Activated CD8-positive, alpha-beta memory T cell treated with anti-CD3 and anti-CD28 coated beads for 48 hours (primary cell): ENCODE measurements at places on chromosomes 11 and 22.

- DNase-seq = no peak
These were observed 28.9 kb downstream of the CD6 start for GRCh38 chr11:61000426-61000825.

GRCh38 chr11:19201737-19202605 lies at the start of gene CSRP3:
TSS of gene CSRP3 (minus strand) at chr11:19201983. CDS start at chr11:19192448, 9,535 bp downstream.
- no peak for DNase-seq

DNA sequence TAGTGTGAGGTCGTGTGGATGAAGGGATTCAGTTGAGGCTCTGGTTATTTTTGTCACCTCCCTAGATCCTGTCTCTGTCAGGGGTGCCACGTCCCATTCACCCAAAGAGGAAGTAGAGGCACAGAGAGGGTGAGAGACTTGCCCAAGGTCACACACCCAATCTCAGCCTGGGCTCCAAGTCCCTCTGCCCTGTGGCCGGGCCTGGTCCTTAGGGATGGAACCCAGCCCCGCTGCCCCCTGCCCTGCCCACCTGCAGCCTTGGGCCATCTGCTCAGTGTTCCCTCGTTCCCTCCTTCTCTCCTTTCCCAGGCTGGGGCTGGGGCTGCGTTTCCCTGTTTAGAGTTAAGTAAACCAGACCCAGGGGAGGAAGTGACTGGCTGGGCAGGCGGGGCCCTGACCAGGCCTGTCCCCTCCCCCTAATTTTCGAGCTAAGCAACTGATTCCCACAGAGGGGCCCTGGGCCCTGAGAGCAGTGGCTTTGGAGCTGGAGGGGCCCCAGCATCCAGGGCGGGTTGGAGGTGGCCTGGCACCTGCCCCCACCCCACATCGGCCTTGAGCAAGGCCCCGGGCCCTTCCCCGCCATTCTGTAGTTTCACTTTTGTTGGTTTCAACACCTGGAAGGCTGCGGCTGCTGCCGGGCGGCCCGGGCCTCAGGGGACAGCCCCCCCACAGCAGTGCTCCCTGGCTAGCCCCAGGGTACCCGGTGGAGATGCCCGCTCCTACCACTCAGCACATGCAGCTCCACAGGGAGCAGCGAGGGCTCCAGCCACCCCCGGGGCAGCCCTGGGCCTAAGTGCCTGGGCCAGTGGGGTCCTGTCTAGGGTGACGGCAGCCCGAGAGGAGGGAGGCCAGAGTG lies 1.5 kb downstream of the TCIRG1 start:
- DNase-seq = no peak

DNA sequence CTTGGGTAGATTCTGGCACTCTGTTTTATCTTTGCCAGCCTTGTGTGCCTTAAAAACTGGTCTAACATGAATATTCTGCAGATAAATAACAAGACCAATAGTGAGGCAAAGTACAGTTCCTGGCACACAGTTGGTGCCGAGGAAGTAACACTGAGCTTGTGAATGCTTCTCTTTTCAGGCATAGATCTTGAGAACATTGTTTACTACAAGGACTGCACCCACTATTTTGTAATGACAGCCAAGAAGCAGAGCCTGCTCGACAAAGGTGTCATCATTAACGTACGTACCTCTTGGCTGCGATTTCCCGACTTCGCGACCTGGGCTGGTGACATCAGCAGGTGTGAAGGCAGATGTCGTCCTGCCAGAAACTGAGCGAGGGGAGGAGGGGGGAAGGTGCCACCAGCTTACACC lies 105.7 kb downstream of the MICAL2 start:
- no peak for DNase-seq

GRCh38 chr22:34812631-34813030 lies 253.3 kb upstream of the ISX start:
- DNase-seq = no peak
